ENCODE measurements at places on chromosomes 3 and 15.

GRCh38 chr15:57611123-57611522 lies 19.4 kb downstream of the MYZAP start:
- no peak for DNase-seq

GRCh38 chr3:156471431-156471830 lies 83.5 kb downstream of the SSR3 start:
- peak; percentile 32 for DNase-seq

GRCh38 chr3:141356046-141356445 lies 12.3 kb upstream of the ZBTB38 start:
- DNase-seq, result peak; percentile 4

GRCh38 chr15:71411538-71412482 lies 296.5 kb downstream of the THSD4 start:
- no peak for DNase-seq

DNA sequence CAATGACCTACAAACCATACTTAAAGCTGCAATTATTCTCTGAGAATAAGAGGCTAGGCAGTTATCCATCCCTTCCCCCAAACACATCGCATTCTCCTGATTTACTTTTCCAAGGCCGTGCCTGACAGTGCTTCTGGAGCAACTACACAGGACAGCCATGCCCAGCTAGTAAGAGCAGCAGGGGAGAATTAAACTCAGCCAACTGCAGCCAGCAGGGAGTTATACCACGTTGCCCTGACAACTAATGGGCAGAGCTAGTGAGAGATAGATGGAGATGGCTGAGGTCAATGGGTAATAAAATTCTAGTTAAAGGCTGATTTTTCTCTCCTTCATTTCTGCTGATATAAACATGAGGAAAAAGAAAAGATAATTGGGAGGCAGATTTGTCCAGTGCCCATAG lies 193.8 kb upstream of the PPP2R3A start:
- DNase-seq, result peak; percentile 19

DNA sequence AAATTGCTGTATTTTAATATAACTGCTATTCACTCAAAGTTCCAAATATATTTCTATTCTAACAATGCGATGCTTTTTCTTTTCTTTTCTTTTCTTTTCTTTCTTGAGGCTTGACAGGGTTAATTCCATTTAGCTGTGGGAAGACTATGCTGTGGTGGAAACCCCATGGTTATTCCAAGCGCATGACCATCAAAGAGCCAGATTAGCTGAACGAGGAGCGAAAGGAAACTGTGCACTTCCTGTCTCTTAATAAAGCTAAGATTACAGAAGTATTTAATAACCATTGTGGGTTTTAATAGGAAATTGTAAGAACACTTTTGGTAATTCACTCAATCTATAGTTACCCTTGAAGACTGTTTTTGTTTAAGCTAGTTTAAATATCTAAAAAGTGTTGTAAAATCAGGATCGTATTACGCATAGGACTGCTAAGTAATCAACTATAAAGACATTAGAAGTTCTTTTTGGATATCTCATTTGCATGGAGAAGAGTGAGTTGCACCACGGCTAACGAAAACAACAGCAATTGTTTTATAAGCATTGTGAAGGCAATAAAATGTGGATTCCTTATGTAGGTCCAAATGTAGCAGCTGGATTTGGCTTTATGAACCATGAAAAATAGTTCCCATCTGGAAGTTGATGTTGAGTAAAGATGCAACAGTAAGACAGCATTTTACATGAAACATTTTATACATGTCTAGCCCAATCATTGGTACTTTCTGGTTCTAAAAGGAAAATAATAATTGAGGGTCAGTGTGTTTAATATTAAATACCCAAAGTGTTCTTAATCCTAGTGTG lies 105.4 kb downstream of the ZIC1 start:
- DNase-seq, result no peak

DNA sequence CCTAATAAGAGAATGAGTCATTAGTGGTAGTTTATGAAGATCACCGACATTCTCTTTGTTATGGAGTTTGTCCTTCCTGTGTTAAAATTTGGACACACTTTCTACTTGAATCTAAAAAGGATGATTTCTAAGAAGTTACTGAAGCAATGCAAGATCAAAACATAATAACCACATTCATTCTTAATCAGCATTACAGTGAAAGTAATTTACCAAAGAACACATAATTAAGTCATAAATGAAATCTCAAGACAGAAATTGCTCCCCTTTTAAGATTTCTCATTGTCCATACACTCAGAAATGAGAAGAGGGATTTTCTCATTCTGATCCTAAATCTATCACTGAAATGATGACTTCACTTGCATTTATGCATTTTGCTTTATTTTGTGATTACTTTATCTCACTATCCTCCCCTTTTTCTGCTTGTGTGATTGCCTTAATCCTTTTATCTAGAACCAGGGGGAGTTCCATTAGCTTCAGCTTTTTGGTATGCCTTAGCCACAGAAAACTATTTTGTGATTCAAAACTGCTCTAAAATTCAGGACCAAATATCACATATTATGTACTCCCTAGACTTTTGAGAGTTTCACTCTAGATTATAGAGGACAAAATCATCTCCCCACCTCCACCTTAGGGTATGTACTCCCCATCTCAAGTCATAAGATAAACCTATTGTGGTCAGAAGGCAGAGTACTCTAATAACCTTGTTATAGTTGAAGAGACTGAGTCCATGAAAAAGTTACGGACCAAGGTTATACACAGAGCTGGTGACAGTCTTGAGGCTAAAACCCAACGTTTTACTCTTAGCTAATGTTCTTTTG lies 817.6 kb upstream of the CFAP20DC start:
- no peak for DNase-seq

DNA sequence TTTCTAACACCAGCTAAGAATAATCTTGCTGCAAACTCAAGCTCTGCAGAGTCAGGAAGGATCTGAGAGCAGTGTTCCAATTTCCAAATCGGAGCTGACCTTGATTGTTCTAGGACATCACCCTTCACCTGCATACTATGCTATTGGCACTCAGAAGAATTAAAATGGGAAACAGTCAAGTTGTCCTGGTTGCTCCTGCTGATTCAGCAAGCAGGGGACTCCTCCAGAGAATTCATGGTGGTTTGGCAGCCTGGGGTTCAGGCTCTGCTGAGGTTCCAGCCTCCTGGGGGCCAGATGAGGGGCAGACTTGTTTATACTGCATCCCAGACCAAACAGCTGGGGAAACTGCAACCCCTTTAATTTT lies 213.7 kb upstream of the ADAMTS9 start:
- DNase-seq, result no peak

DNA sequence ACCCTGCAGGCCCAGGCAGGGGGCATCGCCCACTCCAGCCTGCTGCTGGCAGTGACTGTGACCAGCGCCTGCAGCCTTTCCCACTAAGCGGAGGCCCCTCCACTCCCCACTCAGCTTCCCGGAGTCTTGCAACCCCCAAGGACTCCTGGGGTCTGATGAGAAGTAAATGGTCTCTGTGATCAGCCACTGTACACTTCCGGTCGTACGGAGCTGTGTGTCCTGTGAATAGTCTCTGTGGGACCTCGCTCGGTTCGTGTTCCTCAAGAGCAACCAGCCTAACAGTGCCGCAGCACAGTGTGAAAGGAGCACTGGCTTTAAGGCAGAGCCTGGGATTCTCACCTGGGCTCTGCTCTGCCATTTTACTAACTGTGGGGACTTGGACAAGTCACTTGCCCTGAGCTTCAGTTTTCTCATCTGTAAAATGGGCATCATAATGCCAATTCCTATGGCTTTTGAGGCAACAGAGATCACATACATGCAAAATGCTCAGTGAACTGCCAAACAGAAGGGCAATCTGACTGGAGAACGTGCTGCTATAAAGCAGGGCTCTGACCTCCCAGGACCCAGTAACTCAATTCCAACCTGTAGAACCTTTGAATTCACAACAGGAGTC lies 26.7 kb downstream of the TMEM43 start:
- no peak for DNase-seq

DNA sequence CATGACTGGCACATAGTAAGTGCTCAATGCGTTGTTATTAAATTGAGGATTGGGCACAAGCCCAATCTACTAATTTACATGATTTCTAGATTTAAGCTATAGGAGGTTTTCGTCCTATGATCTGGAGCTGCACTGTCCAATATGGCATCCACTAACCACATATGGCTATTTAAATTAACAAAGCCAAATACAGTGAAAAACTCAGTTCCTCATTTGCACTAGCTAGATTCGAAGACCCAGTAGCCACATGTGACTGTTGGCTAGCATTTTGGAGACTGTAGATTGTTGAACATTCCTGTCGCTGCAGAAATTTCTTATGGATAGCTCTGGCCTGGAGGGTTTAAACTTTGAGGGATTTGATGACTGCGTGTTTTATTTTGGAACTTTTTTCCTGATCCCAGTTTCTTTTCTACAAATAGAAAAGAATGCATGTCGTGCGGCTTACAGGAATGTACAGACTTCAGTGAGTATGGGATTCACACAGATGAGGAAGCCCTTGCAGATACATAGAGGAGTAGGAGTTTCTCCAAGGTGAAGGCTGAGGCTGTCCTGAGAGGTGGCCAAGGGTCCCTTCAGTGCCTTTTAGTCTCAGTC lies 82.8 kb downstream of the SLCO3A1 start:
- DNase-seq, result no peak

DNA sequence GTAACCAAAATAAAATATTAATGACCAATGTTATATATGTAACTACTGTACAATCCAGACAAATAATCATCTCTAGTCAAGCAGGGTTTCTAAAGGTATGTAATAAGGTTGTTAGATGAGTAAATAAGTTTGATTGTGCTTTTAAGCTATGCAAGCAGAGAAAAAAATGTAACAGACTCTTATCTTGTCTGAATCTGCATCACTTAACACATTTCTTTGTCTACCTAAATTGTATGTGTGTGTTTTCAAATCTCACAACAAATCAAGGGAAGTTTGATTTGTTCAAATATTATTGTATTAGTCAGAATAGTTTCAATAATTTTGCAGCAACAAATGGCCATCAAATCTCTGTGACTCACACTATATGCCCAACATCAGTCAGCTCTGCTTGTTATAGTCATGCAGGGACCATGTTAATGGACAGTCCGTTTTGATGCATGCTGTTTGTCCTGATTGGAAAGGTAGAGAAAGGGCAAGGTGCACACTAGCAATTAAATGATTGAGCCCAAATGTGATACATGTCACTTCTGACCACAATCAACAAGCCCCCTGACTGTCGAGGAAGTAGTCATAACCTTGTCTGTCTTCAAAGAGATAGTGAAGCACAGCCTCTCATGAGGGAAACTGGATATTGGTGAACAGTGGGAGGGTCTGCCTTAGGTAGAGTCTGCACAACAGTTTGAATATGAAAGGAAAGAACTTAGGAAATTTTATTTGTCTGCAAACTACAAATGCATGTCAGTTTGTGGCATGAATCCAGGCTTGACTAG lies 349.4 kb upstream of the SATB1 start:
- peak; percentile 48 for DNase-seq

DNA sequence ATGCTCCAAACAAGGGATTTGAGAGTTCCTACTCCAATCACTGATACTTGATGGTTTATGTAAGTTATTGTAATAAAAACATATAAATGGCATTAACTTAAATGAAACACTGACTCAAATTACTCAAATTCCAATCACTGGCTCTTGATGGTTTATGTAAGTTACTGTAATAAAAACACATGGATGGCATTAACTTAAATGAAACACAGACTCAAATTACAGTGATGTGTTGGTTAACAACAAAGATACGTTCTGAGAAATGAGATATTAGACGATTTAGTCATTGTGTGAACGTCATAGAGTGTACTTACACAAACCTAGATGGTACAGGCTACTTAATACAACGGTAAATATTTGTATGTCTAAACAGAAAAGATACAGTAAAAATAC lies 6.6 kb downstream of the MOBP start:
- DNase-seq, result no peak

DNA sequence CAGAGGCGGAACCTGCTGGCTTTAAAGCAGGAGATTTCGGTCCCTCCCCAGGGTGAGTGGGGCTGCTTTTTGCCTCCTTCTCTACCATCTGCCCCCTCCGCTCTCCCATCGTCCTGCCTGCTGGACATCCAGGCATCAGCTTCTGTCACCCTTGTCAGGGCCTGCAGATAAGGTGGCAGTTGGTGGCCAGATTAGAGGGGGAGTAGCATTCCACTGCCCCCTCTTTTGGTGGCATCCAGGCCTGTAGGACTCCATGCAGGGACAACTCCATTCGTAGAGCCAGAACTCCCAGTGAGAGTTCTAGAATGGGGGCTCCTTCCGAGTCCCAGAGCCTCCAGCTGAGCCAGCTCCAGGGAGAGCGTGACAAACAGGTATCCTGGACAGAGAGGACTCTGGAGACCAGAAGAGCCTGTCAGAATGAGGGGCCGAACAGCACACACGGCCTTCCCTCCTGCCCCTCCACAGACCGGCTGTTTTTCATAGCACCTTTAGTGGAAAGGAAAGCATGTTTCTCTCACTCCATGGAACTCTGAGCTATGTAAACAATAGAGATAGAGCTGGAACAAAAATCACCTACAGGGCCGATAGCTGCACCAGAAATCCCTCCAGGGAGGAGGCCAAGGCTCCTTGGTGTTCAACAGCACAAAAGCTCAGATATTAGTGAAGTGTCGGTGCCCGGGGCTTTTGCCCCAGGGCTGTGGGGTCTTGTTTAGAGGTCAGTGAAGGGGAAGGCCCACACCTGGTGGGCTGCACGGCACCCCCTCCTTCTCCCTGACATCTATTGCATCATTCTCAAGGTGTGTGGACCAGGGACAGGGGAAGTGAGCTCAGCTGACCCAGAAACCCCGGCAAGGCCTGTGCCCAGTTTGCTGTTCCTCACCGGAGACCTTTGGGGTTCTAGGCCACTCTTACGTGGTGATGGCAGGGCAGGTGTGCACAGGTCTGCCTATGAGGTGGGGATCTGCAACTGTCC lies 34.2 kb downstream of the MAGEF1 start:
- no peak for DNase-seq

- DNase-seq, result no peak
Measured at GRCh38 chr15:93028632-93029213, 60.3 kb downstream of the RGMA start.

DNA sequence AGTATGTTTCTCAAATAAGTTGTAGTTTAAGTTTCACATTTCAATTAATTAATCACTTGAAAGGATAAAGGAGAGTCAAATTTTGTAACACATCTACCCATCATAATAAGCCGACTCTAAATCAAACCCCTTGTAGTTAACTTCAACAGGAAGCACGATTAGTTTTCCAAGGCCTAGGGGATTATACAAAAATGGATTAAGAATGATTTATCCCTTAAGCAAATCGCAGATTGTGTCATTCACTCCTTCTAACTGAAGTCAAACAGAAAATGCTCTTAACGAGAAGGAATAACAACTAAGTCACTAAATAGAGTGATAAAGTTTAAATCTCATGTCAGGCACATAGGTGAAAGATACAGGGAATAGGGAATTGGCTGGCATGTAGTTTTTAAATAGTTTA lies 792.8 kb downstream of the ZPLD1 start:
- no peak for DNase-seq

- DNase-seq, result peak; percentile 94
Measured at GRCh38 chr15:45618813-45619212, 16.0 kb upstream of the SQOR start.

- no peak for DNase-seq
Measured at GRCh38 chr3:192382861-192383260, 344.5 kb downstream of the FGF12 start.
